ENCODE measurements at places on chromosomes 6 and 20.

GRCh38 chr6:1987640-1988039 lies 257.8 kb downstream of the GMDS start:
- H3K27ac ChIP-seq: no peak overlapping the region
- no peak for DNase-seq
- H3K4me3 ChIP-seq: no peak overlapping the region
- H3K4me1 ChIP-seq: no peaks in the 10 kb centered on the region

- no peak overlapping the region for H3K4me3 ChIP-seq
- peaks cover 42% of the 10 kb centered on the region for H3K4me1 ChIP-seq
- H3K36me3 ChIP-seq: peaks cover 11% of the 10 kb centered on the region
- no peaks in the 10 kb centered on the region for H3K27me3 ChIP-seq
- H3K27ac ChIP-seq: no peak overlapping the region
- DNase-seq: no peak
Measured at GRCh38 chr20:62145688-62146018, 2.1 kb downstream of the SS18L1 start.

- peaks cover 8% of the 10 kb centered on the region for H3K4me1 ChIP-seq
- H3K27ac ChIP-seq: no peak overlapping the region
- H3K4me3 ChIP-seq: no peak overlapping the region
- no peaks in the 10 kb centered on the region for H3K36me3 ChIP-seq
- no peak for DNase-seq
- H3K27me3 ChIP-seq: no peaks in the 10 kb centered on the region
Measured at GRCh38 chr6:44805238-44805846, 417.8 kb downstream of the CDC5L start.

- no peak overlapping the region for H3K4me3 ChIP-seq
- H3K27me3 ChIP-seq: no peaks in the 10 kb centered on the region
- no peaks in the 10 kb centered on the region for H3K36me3 ChIP-seq
- no peak overlapping the region for H3K27ac ChIP-seq
- no peaks in the 10 kb centered on the region for H3K4me1 ChIP-seq
Measured at GRCh38 chr6:148915810-148916209, 169.0 kb downstream of the UST start.

DNA sequence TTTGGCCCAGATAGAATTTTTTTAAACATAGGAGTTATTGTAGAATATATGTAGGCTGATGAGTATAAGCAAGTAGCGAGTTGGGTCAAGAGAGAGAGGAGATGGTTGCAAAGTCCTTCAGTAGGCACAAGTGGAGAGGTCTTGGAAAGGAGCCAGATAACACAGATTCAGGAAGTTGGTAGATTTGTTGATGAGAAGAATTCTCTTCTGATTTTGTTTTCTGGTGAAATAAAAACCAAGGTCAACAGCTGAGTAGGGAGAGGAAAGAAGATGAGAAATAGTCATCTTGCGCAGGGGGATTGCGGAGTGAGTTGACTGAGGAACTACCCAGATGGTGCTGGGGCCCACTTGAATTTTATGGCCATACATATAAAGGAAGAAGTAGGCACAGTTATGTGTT lies 17.4 kb upstream of the CD83 start:
- no peak for DNase-seq
- no peak overlapping the region for H3K4me3 ChIP-seq
- H3K27me3 ChIP-seq: peaks cover 3% of the 10 kb centered on the region
- peaks cover 16% of the 10 kb centered on the region for H3K4me1 ChIP-seq
- no peaks in the 10 kb centered on the region for H3K36me3 ChIP-seq
- H3K27ac ChIP-seq: no peak overlapping the region

DNA sequence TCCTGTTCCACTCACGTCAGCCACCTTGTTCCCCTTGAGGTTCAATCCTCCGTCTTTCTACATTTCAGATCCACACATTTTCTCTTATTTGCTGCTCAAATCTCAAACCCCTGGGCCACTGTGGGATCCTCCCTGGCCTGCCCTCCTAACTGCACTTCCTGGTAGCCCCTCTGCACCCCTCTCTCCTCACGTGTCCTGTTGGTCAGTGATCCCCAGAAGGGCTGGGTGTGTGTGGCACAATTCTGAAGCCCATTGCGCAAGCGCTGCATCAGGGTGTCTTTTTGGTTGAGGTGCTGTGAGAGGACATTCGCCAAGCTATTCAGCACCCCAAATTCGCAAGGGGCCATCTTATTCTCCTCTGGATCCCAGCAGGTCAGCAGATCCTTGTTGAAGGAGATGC lies 2.3 kb downstream of the HLA-DMB start:
- H3K27me3 ChIP-seq: no peaks in the 10 kb centered on the region
- H3K36me3 ChIP-seq: no peaks in the 10 kb centered on the region
- H3K27ac ChIP-seq: no peak overlapping the region
- DNase-seq: no peak
- H3K4me1 ChIP-seq: peaks cover 36% of the 10 kb centered on the region
- H3K4me3 ChIP-seq: no peak overlapping the region

DNA sequence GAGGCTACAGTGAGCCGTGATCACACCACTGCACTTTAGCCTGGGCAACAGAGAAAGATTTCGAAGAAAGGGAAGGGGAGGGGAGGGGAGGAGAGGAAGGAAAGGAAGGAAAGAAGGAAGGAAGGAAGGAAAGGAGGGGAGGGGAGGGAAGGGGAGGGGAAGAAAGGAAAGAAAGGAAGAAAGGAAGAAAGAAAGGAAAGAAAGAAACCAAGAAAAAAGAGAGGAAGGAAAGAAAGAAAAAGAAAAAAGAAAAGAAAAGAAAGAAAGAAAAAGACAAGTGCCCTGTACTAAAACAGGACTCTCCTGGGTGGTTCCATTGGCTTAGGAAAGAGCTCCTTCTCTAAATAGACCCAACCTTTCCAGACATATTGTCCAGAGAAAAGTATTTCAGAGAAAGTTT lies 136.6 kb downstream of the PXDC1 start:
- H3K27ac ChIP-seq: no peak overlapping the region
- no peak for DNase-seq
- peaks cover 6% of the 10 kb centered on the region for H3K27me3 ChIP-seq
- H3K36me3 ChIP-seq: no peaks in the 10 kb centered on the region
- no peaks in the 10 kb centered on the region for H3K4me1 ChIP-seq
- no peak overlapping the region for H3K4me3 ChIP-seq

DNA sequence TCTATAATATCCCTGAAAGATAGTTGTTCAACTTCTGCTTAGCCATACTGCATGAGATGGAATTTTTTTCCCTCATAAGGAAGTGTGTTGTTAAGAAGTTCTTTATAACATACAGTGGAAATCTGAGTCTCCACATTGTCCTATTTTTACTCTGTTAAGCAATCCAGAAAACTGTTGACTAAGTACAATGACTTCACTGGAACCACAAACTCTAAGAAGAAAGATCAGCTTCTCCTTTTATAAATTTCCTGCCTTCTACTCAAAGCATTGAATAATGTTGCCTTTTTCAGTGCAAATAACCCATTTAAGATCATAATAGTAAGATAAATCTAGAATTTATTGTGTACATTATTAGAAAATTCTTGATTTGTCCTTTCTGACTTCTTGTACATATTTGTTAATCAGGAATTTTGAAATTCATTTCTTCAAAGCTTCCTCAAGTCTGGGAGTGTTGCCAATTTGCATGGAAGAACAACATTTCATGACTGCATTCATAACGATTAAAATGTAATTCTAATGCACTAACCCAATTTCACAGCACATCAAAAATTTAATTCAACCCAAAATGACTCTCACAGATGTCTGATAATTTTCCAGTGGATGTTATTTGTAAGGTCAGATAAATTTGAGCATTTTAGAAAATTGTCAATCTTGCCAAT lies 45.6 kb upstream of the ANKEF1 start:
- H3K36me3 ChIP-seq: no peaks in the 10 kb centered on the region
- peaks cover 4% of the 10 kb centered on the region for H3K27me3 ChIP-seq
- no peak for DNase-seq
- no peak overlapping the region for H3K4me3 ChIP-seq
- no peak overlapping the region for H3K27ac ChIP-seq
- H3K4me1 ChIP-seq: no peaks in the 10 kb centered on the region

DNA sequence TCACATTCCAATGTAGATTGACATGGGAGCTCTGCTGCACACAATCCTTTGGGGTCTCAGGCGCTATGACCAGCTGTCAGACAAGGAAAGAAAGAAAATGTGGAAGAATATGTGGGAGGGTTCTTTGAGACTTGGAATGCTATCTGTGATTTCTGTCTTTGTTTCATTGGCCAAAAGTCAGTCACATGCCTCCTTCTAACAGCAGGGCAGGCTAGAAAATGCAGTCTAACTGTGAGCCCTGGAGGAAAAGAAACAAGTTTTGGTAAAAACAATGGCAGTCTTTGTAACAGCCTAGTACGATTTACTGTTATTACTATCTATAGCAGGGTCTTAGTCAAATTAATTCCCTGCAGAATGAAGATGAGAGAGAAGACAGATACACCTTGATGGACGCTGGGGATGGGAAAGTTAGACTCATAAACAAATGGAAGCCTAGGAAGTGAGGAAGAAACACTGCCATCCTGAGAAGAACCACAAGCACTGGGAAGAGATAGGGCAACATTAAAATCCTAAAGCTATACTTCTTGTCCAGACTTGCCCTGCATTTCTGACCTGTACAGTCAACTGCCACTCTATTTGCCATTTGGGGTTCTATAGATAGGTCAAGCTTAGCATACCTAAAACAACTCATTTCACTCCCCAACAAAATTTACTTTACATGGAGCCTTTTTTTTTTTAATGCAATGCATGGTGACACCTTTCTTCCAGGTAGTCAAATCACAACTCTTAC lies 833.0 kb downstream of the KIF16B start:
- H3K36me3 ChIP-seq: no peaks in the 10 kb centered on the region
- H3K27ac ChIP-seq: no peak overlapping the region
- no peak overlapping the region for H3K4me3 ChIP-seq
- no peak for DNase-seq
- H3K27me3 ChIP-seq: no peaks in the 10 kb centered on the region

DNA sequence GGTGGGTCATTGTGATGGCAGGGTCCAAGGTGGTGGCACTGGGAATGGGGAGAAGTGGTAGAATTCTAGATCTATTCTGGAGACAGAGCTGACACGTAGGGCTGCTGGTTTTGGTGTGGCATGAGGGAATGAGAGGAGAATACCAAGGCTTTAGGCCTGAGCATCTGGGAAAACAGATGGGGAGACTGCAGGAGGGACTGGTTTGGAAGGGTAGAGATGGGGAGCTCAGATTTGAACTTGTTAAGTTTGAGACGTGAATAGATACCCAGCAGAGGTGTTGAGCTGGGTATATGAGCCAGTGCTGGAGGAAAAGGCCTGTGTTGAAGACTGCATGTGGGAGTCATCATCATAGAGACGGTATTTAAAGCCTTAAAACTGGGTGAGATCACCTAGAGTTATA lies 17.5 kb downstream of the TRMT6 start:
- DNase-seq: no peak
- no peaks in the 10 kb centered on the region for H3K27me3 ChIP-seq
- peaks cover 1% of the 10 kb centered on the region for H3K36me3 ChIP-seq
- H3K4me1 ChIP-seq: peaks cover 6% of the 10 kb centered on the region

- no peak overlapping the region for H3K4me3 ChIP-seq
- H3K36me3 ChIP-seq: no peaks in the 10 kb centered on the region
- no peak overlapping the region for H3K27ac ChIP-seq
- H3K27me3 ChIP-seq: peaks cover under 1% of the 10 kb centered on the region
Measured at GRCh38 chr6:166779381-166779780, 152.3 kb upstream of the RPS6KA2 start.

GRCh38 chr6:150286912-150287311 lies 81.9 kb upstream of the IYD start:
- no peaks in the 10 kb centered on the region for H3K4me1 ChIP-seq
- no peaks in the 10 kb centered on the region for H3K36me3 ChIP-seq
- no peak overlapping the region for H3K4me3 ChIP-seq
- peaks cover 16% of the 10 kb centered on the region for H3K27me3 ChIP-seq
- DNase-seq: no peak

DNA sequence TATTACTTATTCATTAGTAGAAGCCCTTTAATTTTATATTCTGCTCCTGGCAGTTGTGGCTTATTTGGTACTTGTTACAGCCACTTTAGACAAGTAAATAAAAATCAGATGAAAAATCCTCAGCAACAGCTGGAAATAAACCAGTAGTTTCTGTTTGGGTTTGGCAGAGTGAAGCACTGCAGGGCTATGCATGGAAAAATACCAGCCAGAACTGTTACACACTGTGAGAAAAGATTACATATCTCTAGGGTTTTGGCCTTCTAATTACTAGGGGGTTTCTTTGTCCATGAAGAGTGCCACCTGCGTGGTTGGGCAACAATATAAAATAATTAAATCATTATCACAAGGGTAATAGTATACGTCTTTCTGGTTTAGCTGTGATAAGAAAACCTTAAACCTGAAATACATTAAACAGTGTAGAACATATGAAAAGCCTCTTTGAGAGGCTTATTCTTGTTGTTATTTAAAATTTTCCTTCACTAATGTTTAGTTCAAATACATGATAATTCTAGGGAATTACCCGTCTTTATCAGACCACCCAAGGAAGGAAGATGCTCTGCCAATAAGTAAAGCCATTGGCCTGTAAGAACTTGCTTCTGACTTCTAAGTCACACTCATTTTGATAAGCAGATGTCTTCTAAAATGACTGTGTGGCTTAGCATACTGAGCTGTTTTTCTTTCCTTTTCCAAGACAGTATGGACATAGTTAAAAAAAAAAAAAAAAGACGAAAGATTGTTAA lies 320.0 kb upstream of the FLRT3 start:
- no peaks in the 10 kb centered on the region for H3K36me3 ChIP-seq
- no peaks in the 10 kb centered on the region for H3K4me1 ChIP-seq

- no peaks in the 10 kb centered on the region for H3K27me3 ChIP-seq
- no peak for DNase-seq
- peaks cover 6% of the 10 kb centered on the region for H3K4me1 ChIP-seq
- no peak overlapping the region for H3K4me3 ChIP-seq
Measured at GRCh38 chr20:34512266-34512954, 3.8 kb upstream of the DYNLRB1 start.

DNA sequence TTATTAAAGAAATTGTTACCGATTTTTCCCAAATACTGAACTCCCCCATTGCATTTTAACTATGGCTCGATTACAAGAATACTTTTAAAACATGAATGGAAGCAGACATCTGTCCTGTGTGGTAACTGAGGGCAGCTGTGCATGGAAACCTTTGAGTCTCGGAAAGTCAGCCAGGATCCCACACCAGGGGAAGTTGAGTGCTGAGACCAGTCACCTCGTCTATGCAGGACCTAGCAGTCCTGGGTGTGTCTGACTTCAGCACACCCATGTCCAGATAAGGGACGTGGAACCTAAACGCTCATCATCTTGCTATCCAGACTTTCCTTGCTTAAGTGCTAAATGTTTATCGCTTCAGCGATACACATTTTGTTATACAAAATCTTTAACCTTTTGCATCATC lies 6.1 kb downstream of the RIN2 start:
- H3K4me3 ChIP-seq: no peak overlapping the region
- H3K4me1 ChIP-seq: no peaks in the 10 kb centered on the region
- H3K36me3 ChIP-seq: no peaks in the 10 kb centered on the region
- H3K27ac ChIP-seq: no peak overlapping the region
- peaks cover 11% of the 10 kb centered on the region for H3K27me3 ChIP-seq

DNA sequence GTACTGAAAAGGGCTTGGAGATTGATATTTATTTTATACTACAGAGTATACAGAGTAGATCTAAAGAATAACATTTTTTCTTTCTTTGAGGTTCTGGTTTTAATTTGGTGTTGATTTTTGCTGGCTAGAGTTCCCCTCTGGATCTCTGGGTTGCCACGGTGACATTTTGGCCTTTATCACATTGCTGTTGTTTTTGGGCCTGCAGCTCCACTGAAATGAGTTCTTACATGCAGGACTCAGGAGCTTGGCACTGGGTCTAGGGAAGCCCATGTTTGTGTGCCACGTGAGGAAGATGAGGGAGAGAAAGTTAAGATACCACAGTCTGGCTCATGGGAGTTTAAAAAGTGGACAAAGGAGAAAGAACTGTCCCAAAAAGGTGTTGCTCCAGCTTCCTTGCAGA lies 7.4 kb upstream of the TFAP2C start:
- no peaks in the 10 kb centered on the region for H3K36me3 ChIP-seq
- H3K27ac ChIP-seq: no peak overlapping the region
- no peak overlapping the region for H3K4me3 ChIP-seq
